ENCODE measurements at places on chromosomes 3 and 15.
A peak's percentile ranks its signal among the peaks of the same experiment; 100 is the strongest.

- ATAC-seq, result no peak
Measured at GRCh38 chr3:98525494-98525893, 2.8 kb upstream of the CLDND1 start.

DNA sequence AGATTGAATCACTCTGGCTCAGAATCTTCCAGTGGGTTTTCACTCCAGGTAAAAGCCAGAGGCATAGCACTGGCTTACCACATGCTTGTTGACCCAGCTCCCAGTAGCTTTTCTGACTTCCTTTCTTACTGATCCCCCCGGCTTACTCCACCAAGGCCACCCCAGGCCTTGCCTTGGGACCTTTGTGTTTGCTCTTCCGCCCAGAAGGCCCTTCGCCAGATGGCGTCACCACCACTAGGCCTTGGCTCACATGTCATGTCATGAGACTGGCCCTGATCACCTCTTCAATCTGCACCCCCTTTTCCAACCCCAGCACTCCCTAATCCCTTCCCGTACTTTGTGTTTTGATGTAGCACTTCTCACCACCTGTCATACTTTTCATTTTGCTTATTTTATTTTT, 98.5 kb upstream of the UMPS start:
- no peak for ATAC-seq

DNA sequence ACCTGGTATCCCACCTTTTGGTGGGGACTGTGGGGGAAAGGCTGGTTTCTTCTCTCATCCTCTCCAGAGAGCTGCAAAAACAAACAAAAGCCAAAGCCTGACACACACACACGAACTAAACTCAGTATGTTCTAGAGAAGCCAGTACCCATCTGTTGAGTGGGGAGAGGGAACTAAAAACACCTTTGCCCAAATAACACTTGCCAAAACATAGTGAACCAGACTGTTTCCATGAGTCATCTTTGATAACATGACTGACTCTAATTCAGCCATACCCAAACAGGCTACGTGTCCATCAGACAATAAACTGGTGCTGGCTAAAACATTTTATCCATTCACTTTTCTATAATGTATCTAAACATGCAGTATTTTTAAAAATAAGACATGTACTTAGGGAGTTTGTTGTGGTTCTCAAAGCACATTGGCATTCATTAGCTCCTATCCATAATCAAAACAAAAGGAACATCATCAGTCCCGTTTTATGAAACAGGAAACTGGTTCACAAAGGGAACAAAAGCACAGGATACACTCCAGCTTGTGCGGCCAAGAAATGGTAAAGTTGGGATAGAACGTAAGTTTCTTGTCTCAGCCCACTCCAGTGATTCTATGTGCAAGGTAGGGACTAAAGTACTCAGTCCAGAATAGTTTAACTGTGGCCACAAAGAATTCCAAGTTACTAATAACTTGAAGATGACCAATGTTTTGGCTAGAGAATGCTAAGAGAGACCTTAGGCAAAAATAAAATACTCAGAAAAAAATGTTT, 16.1 kb downstream of the LYSMD2 start:
- no peak for ATAC-seq

- ATAC-seq, result no peak
Measured at GRCh38 chr3:140568131-140568530, 109.7 kb upstream of the TRIM42 start.

GRCh38 chr3:156674911-156675829, 780 bp downstream of the TIPARP start:
- ATAC-seq, result peak; percentile 24

- ATAC-seq, result no peak
Measured at GRCh38 chr15:59688423-59688781, 718 bp downstream of the BNIP2 start.

GRCh38 chr3:10121064-10121463, 5.6 kb downstream of the BRK1 start:
- no peak for ATAC-seq

DNA sequence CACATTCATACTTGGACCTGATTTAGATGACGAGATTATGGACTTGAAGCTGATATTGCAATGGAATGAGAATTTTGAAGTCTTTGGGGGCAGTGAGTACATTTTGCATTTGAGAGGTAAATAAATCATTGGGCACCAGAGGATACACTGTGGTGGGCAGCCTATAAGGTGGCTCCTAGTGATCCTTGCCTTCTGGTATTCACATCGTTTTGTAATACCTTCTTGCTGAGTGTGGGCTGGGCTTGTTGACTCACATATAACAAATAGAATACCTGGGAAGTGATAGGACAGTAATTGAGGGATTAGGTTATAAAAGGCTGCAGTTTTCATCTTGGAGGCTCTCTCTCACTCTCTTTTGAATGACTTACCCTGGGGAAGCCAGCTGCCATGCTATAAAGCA, 605.5 kb upstream of the KCNMB2 start:
- no peak for ATAC-seq

- no peak for ATAC-seq
Measured at GRCh38 chr15:81014446-81015093, 13.8 kb downstream of the TLNRD1 start.

DNA sequence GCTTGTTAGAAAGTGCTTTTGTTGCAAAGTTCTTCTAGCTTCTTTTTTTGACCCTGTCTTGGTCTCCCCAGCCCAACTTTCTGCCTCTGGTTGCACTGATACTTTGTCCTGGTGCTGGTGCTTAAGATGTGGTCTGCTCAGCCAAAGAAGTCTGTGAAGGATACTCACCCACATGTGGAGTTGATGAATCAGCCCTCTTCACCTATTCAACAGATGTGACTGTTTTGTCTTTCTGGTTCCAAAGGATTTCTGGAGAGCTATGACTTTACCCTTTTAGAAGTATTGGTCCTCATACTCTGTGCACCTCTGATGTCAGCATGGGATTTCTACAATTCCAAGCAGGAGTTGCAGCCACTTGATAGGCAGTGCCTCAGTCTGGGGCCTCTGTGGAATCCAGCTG, 84.1 kb downstream of the PCCB start:
- no peak for ATAC-seq

All from motor neuron (in vitro differentiated cells).